ENCODE measurements at places on chromosomes 7 and 10.
A peak's percentile ranks its signal among the peaks of the same experiment; 100 is the strongest.

- no peak for DNase-seq
Observed at GRCh38 chr7:1974290-1975101, 258.2 kb downstream of the MAD1L1 start.

DNA sequence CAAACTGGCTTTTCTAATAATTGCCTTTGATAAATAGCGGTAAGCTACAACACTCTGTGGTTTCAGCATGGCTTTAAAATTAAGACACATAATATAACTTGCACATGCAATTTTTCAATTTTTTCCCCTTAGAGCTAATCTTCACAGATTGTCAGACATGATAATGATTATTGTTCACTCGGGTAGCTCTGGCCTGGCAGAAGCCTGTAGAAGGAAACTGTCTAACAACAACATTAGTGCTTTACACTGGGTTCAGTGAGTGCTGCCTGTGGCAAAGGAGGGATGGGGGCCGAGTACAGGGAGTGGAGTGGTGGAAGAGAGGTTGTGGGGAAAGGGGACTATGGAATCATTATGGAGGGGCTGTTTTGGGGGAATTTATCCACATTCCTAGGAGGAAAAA, 67.2 kb upstream of the AUTS2 start:
- DNase-seq = no peak

DNA sequence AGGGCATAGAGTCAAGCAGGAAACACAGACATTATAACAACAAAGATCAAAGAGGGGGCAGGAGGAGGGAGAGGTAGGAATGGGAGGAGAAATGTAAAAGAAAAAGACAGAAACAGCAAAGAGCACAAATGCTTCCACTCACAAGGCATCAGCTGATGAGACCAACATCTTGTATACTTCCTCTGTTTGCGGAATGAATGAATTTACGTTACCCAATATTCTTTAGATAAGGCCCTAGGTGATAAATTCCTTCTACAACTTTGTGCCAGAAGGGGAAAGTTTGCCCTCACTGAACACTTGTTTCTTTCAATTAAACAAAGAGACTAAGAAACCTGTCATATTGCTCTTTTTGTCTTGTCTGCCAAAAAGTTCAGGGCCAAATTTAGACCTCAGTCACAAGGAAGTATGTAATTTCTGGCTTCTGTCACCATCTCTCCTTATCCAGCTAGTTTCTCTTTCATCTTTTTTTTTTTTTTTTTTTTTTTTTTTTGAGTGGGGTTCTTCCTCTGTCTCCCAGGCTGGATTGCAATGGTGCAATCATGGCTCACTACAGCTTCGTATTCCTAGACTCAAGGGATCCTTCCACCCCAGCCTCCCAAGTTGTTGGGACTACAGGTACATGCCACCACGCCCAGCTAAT, 116.4 kb upstream of the NANOS1 start:
- no peak for DNase-seq

GRCh38 chr10:119750391-119751230, 24.8 kb downstream of the INPP5F start:
- DNase-seq = peak; percentile 57

DNA sequence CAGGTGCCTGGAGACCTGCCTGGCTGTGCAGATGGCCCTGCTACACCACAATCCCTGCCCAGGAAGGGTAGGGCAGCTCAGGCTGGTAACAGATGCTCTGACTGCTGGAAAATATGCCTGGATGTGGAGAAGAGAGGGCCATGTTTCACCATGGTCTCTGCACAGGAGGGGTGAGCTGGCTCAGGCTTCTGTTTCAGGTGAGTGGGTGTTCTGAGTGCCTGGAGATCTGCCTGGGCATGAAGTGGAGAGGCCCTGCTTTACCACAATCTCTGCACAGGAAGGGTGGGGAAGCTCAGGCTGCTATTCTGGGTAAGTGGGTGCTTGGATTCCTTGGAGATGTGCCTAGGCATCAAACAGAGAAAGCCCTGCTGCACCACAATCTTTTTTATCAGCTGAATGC, 350.1 kb downstream of the KIF20B start:
- peak; percentile 20 for DNase-seq

GRCh38 chr7:111080495-111081105, 10.3 kb upstream of the LRRN3 start:
- no peak for DNase-seq

GRCh38 chr10:121481180-121481579, 117.1 kb downstream of the FGFR2 start:
- no peak for DNase-seq

GRCh38 chr7:98284335-98285036, 3.0 kb downstream of the BRI3 start:
- DNase-seq = peak; percentile 85

DNA sequence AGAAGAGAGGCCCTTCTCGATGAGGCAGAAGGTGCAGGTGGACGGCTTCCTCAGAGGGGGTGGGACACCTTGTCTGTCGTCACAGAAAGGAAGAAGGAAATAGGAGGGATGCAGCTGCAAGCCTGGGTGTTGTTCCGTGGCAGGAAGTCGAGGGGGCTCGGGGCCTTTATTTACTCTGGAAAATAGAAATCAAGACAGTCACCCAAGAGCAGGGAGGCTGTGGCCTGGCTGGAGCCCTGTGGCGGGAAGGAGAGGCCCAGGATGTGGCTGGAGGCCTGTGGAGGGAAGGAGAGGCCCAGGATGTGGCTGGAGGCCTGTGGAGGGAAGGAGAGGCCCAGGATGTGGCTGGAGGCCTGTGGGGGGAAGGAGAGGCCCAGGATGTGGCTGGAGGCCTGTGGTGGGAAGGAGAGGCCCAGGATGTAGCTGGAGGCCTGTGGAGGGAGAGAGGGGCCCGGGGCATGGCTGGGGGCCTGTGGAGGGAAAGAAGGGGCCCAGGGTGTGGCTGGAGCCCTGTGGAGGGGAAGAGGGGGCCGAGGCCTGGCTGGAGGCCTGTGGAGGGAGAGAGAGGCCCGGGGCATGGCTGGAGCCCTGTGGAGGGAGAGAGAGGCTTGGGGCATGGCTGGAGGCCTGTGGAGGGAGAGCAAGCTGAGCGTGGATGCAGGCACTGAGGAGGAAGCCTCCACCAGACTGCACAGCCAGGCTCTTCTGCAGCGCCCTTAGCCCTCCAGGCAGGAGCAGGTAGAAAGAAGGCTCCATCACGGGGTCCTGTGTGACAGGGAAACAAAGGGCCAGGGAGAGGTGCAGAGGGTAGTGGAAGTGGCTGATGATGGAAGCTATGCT, 97.3 kb upstream of the SFMBT2 start:
- DNase-seq = no peak

GRCh38 chr7:95596198-95597063, at the start of gene PDK4:
Gene PDK4, minus strand, starts transcription at chr7:95596516. Its CDS starts 223 bp downstream, at chr7:95596293.
- peak; percentile 81 for DNase-seq

- DNase-seq = no peak
Observed at GRCh38 chr10:8052341-8052955, 2.0 kb upstream of the GATA3 start.

All from urothelium cell line (cell line).